ENCODE measurements at places on chromosomes 7 and 10. TPM values are rescaled to one million over a fixed set of nuclear protein-coding genes. Genes with fewer than 3 reads are reported as not detected.

- peaks cover 37% of the 10 kb centered on the region for H3K4me1 ChIP-seq
- no peaks in the 10 kb centered on the region for H3K36me3 ChIP-seq
- H3K27me3 ChIP-seq = peaks cover 3% of the 10 kb centered on the region
- no peak overlapping the region for H3K27ac ChIP-seq
- H3K4me3 ChIP-seq = no peak overlapping the region
- no peak for DNase-seq
Measured at GRCh38 chr10:60666221-60666620, 112.1 kb upstream of the CDK1 start.

GRCh38 chr10:28633750-28634149, 43.6 kb upstream of the BAMBI start:
- H3K27me3 ChIP-seq = peaks cover 21% of the 10 kb centered on the region
- no peaks in the 10 kb centered on the region for H3K36me3 ChIP-seq
- H3K4me3 ChIP-seq = no peak overlapping the region

DNA sequence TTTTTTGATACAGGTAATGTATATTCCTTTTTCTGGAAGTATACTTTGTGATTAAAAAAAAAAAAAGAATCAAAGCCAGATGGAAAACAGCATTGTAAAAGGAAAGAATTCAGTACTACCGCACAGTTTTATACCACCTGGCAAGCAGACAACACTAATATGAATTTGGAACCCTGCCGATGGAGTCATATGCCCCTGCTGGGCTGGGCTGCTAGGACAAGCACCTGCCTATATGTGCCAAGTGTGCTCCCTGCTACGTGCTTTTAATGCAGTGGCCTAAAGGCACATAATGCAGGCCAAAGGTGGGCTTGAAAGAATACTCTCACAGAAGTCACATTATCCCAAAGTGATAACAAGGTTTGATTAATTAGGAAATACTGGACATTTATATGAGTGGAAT, 29.8 kb upstream of the WAC start:
- H3K27ac ChIP-seq = no peak overlapping the region
- no peak overlapping the region for H3K4me3 ChIP-seq
- H3K36me3 ChIP-seq = no peaks in the 10 kb centered on the region
- H3K4me1 ChIP-seq = no peaks in the 10 kb centered on the region
- no peak for DNase-seq
- H3K27me3 ChIP-seq = peaks cover 11% of the 10 kb centered on the region

- no peaks in the 10 kb centered on the region for H3K36me3 ChIP-seq
- H3K27me3 ChIP-seq = peaks cover 12% of the 10 kb centered on the region
- H3K27ac ChIP-seq = no peak overlapping the region
- DNase-seq = peak; percentile 13
- H3K4me1 ChIP-seq = peaks cover 17% of the 10 kb centered on the region
- H3K4me3 ChIP-seq = no peak overlapping the region
Measured at GRCh38 chr10:14686356-14686755, 88.3 kb downstream of the FAM107B start.

GRCh38 chr10:127736915-127737562, at the start of gene FOXI2:
FOXI2 (plus strand) TSS chr10:127737185; CDS start chr10:127737274, 89 bp downstream.
- peaks cover 8% of the 10 kb centered on the region for H3K36me3 ChIP-seq
- no peaks in the 10 kb centered on the region for H3K4me1 ChIP-seq
- no peak within 1 kb of the TSS for H3K4me3 ChIP-seq
- peaks cover 1% of the 10 kb centered on the region for H3K27me3 ChIP-seq

DNA sequence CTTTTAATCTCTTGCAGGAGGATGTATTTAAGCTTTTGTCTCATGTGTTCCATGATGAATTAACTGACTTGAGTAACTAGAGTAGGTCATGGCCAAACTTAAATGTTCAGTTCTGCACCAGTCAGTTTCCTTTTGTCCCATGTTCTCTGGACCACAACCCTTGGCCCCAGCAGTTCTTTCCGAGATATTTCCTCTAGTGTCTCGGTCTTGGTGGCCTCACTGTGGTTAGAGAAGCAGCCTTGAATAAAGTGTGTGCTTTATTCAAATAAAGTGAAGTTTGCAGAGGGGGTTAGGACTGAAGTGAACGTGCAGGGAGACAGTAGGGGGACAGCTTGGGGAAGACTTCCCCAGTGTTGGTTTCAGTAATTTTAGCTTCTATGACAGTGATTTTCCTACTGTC, 9.3 kb downstream of the ZNF212 start:
- H3K27ac ChIP-seq = peak overlapping the region; percentile 50
- H3K4me3 ChIP-seq = no peak overlapping the region
- H3K27me3 ChIP-seq = no peaks in the 10 kb centered on the region
- H3K4me1 ChIP-seq = peaks cover 41% of the 10 kb centered on the region
- peaks cover 5% of the 10 kb centered on the region for H3K36me3 ChIP-seq

DNA sequence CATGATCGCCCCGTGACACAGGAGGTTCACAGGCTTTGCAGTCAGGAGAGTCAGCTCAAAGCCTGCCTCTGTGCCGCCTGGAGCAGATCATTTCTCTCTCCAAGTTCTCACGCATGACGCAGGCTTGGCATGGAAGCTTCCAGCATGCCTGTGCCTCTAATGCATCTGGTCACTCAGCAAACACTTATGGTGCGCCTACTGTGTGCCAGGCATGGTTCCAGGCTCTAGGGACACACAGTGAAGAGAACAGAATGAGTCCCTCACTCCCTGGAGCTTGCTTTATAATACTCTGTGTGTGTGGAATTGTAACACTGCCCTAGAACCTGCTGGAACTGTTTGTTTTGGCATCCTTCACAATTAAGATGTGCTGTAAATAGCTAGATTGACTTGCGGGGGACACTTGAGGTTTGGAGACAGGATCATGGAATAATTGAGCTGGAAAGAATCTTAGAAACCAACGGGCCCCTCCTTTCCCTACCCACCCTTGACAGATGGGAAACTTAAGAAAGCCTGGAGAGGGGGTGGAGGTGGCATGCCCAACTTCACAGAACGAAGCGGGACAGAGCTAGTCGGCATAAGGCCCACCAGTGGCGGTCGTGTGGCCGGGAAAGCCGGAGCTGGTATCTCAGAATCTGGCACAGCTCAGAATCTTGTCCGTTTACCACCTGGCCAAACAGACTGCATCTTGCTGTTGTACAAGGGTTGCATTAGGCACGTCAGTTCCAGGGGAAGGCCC, 4.6 kb upstream of the MYH16 start:
- no peak for DNase-seq
- no peaks in the 10 kb centered on the region for H3K27me3 ChIP-seq
- H3K36me3 ChIP-seq = peaks cover 8% of the 10 kb centered on the region

GRCh38 chr7:124728610-124729009, 37.0 kb downstream of the GPR37 start:
- H3K36me3 ChIP-seq = no peaks in the 10 kb centered on the region
- no peak for DNase-seq
- no peak overlapping the region for H3K27ac ChIP-seq
- no peaks in the 10 kb centered on the region for H3K27me3 ChIP-seq
- no peak overlapping the region for H3K4me3 ChIP-seq

- DNase-seq = no peak
- H3K27ac ChIP-seq = no peak overlapping the region
- no peaks in the 10 kb centered on the region for H3K4me1 ChIP-seq
- no peak overlapping the region for H3K4me3 ChIP-seq
Measured at GRCh38 chr7:32335107-32335506, 155.1 kb downstream of the LSM5 start.

GRCh38 chr7:91832493-91833045, 47.9 kb downstream of the MTERF1 start:
- DNase-seq = no peak
- no peak overlapping the region for H3K4me3 ChIP-seq
- no peak overlapping the region for H3K27ac ChIP-seq
- H3K4me1 ChIP-seq = peaks cover 5% of the 10 kb centered on the region
- peaks cover 2% of the 10 kb centered on the region for H3K27me3 ChIP-seq

DNA sequence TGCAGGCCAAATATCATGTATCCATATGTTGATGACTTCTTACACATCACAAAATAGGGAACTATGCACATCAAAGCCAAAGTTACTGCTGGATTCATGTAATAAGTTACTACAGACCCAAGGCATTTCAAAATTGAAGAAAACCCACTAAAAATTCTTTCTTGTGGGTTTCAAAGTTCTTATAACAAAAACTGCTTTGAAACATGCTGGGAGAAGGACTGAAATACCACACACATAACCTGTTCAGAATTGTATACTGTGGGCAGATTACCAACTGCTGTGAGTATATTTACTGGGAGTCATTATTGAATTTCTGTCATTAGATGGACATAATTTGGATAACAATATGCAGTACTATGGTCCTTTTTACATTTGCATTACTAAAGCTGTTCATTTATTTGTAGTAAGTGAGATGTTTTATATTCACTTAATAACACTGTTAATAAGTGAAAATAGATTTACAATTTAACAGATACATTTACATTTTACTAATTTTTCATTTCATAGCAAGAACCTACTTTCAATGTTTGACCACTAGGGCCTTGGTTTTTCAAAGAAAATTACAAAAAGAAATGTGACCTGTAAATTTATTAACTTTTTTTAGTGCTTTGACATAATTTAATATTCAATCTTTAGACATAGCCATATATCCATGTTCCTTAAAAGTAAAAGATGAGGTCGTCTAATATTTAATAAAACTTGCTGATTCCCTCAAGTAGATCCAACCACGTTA, 132.6 kb downstream of the MAGI2 start:
- DNase-seq = no peak
- no peak overlapping the region for H3K4me3 ChIP-seq
- no peak overlapping the region for H3K27ac ChIP-seq
- no peaks in the 10 kb centered on the region for H3K27me3 ChIP-seq
- H3K36me3 ChIP-seq = no peaks in the 10 kb centered on the region
- peaks cover 30% of the 10 kb centered on the region for H3K4me1 ChIP-seq

GRCh38 chr10:123136806-123137642, 1.3 kb downstream of the HMX3 start:
- no peak overlapping the region for H3K4me3 ChIP-seq
- no peaks in the 10 kb centered on the region for H3K36me3 ChIP-seq
- DNase-seq = no peak
- peaks cover 77% of the 10 kb centered on the region for H3K27me3 ChIP-seq
- H3K4me1 ChIP-seq = peaks cover 23% of the 10 kb centered on the region

DNA sequence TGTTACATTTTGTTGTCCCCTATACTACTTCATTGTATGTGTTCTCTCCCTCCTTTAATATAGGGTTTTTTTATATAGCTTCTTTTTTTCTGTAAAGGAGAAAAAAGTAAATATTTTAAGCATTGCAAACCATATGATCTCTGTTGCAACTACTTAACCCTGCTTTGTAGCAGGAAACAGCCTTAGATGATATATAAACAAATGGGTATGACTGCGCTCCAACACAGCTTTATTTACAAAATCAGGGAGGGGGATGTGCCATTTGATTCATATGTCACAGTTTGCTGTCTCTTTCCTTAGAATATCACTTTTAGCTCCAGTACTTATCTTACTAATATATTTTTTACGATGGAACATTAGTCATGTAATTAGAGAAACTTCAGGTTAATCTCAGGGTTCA, 155.2 kb upstream of the GNAI1 start:
- peak; percentile 63 for DNase-seq
- H3K27ac ChIP-seq = peak overlapping the region; percentile 84
- peaks cover 2% of the 10 kb centered on the region for H3K27me3 ChIP-seq
- H3K4me1 ChIP-seq = peaks cover 61% of the 10 kb centered on the region
- H3K36me3 ChIP-seq = peaks cover 25% of the 10 kb centered on the region

DNA sequence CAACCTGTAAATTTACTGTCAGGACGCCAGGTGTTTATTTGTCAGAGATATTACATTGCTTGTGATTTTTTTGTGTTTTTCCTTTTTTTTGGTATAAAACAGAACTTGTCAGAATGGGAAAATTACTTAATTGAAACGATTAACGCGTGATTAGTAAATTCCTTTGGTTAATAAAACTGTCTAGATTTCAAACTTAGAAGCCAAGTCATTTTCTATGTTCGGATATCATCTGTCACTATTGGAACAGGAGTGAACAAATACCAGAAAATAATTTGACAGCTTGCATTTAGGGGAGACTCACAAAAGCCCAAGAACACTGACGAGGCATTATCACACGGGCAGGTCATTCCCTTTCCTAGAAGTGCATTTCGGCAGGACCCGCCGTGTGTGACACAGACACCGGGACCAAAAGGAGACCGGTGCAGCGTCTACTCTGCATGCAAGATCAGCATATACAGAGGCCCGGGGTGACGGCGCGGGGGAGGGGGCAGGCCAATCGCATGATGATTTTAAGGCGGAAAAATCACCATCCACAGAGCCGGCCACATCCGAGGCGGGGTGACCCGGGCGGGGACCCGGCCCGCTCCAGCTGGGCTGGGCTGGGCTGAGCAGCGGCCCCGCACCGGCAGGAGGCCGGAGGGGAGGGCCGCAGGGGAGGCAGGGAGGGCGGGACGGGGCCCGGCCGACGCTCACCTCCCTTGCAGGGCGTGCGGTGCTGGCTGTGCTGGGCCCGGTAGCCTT, 841 bp downstream of the GLUD1 start:
- peak overlapping the region; percentile 94 for H3K27ac ChIP-seq
- peak overlapping the region; percentile 90 for H3K4me3 ChIP-seq
- peak; percentile 34 for DNase-seq
- peaks cover 18% of the 10 kb centered on the region for H3K36me3 ChIP-seq
- no peaks in the 10 kb centered on the region for H3K27me3 ChIP-seq

- H3K27me3 ChIP-seq = no peaks in the 10 kb centered on the region
- no peak for DNase-seq
- H3K4me3 ChIP-seq = no peak overlapping the region
- H3K4me1 ChIP-seq = no peaks in the 10 kb centered on the region
Measured at GRCh38 chr7:119903085-119903484, 369.9 kb upstream of the KCND2 start.

The TCAF2 gene
- 1.7 TPM for total RNA-seq

The LBX1 gene
- total RNA-seq = not detected

The FAM25C gene
- total RNA-seq = not detected

The HOXA5 gene
- total RNA-seq = 2.0 TPM

The BCCIP gene
- 93.1 TPM for total RNA-seq

The LRRN3 gene
- 16.4 TPM for total RNA-seq

The NAT16 gene
- total RNA-seq = not detected

The MGAM2 gene
- not detected for total RNA-seq
